ENCODE measurements at places on chromosomes 11 and 22.

DNA sequence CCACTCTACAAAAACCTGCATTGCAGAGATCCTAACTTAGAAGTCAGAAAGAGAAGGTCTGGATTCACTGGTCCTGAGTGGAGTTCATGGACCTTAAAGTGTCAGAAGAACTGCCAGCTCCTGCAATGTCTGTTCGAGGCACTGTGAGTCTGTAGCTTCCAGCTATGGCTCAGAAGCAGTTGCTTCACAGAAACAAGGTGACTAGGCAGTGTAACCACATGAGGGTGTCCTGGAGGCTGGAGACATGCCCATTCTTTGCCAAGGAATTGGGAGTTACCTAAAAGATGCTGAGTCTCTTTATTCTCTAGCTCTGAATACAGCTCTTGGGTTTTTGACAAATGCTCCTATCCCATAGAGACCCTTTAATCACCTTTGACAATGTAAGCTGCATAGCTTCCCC lies 130.5 kb downstream of the SPON1 start:
- no peak for DNase-seq

- DNase-seq: no peak
Measured at GRCh38 chr11:95920460-95921105, 3.3 kb downstream of the MTMR2 start.

- no peak for DNase-seq
Measured at GRCh38 chr11:44198146-44198724, 102.8 kb downstream of the EXT2 start.

DNA sequence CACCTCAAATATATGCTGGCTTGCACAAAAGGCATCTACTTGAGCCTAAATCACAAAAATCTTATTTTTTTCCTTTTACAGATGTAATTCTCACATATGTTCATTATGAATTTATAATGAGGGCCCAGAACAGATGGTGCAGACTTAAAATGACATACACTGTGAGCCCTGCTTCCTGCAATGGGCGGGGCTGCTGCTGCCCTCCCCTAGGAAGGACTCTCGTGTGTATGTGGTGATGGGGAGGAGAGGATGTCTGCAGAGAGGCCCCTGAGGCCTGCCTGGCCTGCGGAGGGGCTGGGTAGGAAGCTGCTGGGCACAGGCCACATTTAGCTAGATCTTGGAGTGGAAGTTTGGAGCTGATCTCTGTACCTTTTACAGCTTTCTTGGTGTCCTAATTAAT lies 233.4 kb upstream of the KIRREL3 start:
- no peak for DNase-seq

DNA sequence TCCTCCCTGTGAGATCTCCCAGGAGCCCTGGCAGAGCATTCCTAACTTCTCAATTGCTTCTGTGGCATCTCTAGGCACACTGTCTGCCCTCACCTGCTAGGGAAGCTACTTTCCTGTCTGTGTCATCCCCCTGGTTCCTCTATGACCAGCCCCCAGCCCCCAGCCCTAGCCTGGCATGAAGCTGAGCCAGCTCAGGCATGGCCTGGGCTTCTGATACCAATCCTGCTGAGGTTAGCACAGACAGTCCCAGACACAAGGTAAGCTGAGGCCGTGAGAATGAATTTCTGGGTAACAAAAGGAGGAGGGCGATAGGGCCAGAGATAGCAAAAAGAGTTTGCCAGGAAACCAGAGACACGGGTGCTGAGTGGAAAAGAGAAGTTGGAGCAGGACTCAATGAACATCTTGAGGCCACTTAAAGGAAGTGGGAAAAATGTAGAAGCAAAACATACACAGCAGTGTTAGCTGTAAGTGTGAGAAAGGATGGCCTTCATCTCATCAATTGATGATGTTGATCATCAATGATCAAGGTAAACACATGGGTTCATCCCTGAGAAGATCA lies 87.6 kb upstream of the PICALM start:
- DNase-seq: no peak

GRCh38 chr11:68093565-68093964 lies 27.6 kb downstream of the CHKA start:
- DNase-seq: no peak

DNA sequence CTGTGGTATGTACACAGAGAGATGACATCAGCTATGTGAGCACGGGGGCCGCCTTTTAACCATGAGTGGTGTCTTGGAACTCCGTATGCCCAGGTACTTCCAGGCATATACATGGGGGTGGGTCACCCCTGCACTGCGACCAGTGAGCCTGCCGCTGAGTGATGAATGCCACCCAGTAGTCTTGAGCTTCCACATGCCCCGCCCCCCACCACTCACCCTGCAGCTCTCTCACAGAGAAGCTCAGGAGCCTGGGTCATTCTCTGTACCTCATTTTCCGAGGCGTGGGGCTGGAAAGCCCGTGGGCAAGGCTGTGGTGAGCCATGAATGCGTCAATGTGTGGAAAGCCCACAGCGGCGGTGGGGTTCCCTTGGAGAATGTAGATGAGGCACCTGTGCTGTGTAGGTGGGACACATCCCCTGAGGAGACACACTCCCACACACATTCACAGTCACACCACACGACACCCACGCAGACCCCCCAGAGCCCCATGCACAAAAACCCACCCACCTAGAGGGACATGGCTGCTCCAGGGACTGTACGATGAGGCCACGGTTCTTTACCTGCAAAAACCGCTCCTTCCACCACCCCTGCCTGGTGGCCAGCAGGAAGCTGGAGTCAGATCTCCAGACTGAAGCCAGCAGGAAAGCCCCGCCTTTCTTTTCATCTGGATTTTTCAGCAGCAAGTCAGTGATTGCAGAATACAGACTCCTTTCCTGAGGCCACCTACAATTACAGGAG lies 67.6 kb downstream of the PIWIL3 start:
- DNase-seq: no peak

DNA sequence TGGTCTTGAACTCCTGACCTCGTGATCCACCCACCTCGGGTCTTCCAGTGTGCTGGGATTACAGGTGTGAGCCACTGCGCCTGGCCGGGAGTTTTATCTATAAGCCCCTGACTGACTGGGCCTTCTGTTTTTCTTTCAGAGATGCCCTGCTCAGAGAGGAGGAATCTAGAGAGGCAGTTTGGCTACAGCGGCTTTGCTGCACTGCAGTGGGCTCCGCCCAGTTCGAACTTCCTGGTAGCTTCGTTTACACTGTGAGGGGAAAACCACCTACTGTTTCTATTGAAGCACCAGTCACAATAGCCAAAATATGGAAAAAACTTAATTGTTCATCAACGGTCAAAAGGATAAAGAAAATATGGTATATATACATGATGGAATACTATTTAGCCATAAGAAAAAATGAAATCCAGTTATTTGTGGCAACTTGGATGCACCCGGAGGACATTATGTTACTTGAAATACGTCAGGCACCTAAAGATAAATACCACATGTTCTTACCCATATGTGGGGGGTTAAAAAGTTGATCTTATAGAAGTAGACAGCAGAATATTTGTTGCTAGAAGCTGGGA lies 31.9 kb upstream of the FAM181B start:
- DNase-seq: no peak

DNA sequence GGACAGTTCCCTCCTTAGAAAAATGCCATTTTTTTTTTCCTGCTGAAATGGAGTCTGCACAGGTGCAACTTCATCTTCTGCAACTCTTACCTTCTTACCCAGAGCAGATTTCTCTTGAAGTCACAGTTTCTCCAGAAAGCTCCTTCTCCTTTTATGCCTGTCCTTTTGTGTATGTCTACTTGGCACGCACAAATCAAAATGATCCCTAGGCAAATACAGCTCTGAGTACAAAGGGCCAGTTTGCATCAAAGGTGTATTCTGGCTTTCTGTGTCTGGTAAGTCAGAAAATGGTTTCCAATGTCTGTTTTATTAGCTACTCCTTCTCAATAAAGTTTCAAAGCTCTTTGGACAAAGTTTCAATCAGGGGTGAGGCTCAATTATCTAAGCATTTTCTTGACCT lies 2.5 kb downstream of the CLDN25 start:
- DNase-seq: no peak

DNA sequence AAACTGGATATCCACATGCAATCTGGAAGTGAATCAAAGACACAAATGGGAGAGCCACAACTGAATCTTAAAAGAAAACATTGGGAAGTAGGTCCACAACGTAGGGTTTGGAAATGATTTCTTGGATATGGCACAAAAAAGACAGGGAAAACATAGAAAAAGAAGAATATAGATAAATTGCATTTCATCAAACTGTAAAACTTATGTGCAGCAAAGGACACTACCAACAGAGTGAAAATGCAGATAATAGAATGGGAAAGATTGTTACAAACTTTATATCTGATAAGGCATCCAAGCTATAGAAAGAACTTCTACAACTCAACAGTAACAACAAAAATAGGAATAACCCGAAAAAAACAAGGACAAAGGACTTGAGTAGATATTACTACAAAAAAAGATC lies 89.6 kb downstream of the ZNF280B start:
- no peak for DNase-seq

- DNase-seq: no peak
Measured at GRCh38 chr11:44065161-44065661, 859 bp upstream of the ACCS start.

- DNase-seq: no peak
Measured at GRCh38 chr11:8681837-8682302, 595 bp downstream of the TRIM66 start.

- DNase-seq: no peak
Measured at GRCh38 chr11:47179655-47179991, 2.9 kb upstream of the ARFGAP2 start.

All from stimulated activated CD4-positive, alpha-beta T cell treated with anti-CD3 and anti-CD28 coated beads, Interleukin-1b, Interleukin-23, amount 100 ng/mL, for 1 hour (primary cell).